ENCODE measurements at places on chromosomes 3 and 15.

GRCh38 chr3:116391296-116392201 is 53.7 kb downstream of the LSAMP start:
- no peak for DNase-seq

GRCh38 chr3:120678331-120678947 is 3.6 kb downstream of the HGD start:
- DNase-seq: no peak

DNA sequence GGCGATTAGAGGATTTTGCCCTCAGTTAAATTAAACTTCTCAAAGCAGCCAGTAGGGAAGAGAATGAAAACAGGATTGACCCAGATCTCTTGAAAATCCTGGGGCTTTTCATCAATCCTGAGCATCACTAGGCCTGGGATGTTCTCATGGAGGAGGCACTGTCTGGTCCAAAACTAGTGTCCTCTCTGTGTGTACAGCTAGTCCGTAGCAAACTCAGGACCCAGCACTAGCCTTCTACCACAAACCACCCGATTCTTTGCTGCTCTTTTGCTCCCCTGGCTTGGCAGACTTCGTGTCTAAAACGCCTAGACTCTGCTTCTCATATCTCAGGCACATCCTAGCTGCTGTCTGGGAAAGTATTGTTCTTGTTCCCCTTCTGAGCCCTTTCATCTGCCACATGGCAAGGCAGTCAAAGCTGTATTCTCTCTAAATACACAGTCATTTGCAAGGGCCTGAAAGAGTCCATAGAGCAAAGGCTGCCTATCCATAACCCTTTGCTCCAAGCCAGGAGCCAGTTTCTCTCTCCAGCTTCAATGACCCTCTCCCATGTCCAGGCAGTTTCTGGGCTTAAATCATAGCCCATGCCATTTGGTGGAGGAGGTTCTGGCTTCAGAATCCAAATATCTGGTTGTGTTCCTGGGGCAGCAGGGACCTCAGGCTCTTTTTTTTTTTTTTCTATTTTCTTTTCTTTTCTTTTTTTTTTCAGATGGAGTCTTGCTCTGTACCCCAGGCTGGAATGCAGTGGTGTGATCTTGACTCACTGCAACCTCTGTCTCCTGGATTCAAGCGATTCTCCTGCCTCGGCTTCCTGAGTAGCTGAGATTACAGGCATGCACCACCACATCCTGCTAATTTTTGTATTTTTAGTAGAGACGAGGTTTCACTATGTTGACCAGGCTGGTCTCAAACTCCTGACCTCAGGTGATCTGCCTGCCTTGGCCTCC is 52.4 kb downstream of the CDC25A start:
- DNase-seq: no peak

DNA sequence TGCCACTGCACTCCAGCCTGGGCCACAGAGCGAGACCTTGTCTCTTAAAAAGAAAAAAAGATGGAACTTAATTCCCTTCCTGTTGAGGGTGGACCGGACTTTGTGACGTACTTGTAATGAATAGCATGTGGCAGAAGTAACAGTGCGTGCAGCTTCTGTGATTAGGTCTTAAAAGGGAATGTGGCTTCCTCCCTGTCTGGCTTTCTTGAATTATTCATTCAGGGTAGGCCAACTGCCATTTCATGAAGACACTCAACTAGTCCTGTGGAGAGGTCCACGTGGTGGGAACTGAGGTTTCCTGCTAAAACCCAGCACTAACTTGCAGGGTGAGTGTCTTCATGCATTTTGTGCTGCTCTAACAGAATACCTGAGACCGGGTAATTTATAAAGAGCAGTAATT is 98.9 kb upstream of the PIAS1 start:
- no peak for DNase-seq

- no peak for DNase-seq
Observed at GRCh38 chr3:122097141-122097540, 42.0 kb downstream of the CD86 start.

DNA sequence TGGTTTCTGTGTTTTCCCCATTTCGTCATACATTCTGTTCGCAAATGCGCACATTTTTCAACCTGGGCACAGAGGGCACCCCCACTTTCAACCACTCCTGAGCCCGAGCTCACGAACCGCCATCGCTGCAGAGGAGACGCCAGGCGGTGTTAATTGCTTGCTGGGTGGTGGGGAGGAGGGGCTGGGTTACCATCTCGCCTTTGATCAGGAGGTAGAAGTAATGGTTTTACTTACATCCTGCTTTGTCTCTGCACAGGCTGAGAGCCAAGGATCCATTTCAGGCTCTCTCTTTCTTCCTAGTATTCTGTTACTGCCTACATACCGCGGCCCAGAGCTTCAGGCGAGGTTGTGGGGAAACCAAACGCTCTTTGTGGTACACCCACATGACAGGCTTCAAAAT is 177.3 kb upstream of the WNT5A start:
- no peak for DNase-seq

GRCh38 chr15:60390871-60391501 is 6.8 kb downstream of the ANXA2 start:
- DNase-seq: no peak

DNA sequence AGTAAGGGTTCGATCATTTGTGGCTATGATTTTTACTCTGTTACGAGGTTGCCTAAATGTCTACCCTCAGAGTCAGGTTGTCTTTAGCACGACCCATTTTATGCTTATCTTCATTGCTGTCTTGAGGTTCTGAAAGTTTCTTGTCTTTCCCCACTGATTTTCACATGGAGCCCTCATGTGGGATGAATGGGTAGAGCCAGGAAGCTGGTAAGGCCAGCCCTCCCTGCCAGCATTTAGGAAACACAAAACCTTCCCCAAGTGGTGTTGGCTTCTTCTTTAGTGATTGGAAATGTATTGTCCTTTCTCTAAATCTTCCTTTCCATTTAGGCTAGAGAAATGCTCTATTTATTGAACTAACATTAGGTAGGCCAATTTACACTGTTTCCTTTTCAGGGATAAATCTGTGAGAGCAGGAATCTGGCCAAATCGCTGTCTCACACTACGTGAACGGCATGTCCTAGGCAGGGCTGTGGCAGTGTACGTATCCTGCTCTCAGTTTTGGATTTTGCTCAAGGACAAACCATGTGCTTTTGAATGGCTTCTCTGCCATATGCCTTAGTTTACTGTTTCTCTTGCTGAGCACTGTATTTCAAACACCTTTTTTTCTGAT is 43.7 kb downstream of the MYZAP start:
- DNase-seq: no peak

DNA sequence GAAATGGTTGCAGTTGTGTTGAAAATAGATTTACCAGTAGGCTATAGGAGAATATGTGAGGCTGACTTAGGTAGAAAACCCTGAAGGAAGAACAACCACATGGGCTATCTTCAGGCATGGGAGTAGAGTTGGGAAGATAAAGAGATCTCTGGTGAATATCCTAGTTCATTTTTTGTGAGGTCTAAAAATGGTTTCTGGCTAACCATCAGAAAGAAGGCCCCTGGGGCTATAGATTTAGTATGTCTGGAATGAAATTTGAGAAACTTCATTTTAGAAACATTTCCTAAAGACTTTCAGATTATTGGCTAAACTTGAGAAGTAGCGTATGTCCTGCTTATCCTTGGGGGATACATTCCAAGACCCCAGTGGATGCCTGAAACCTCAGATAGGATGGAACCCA is 148.2 kb downstream of the NAALADL2 start:
- DNase-seq: no peak

- no peak for DNase-seq
Observed at GRCh38 chr3:149481491-149481890, 7.0 kb downstream of the TM4SF4 start.

DNA sequence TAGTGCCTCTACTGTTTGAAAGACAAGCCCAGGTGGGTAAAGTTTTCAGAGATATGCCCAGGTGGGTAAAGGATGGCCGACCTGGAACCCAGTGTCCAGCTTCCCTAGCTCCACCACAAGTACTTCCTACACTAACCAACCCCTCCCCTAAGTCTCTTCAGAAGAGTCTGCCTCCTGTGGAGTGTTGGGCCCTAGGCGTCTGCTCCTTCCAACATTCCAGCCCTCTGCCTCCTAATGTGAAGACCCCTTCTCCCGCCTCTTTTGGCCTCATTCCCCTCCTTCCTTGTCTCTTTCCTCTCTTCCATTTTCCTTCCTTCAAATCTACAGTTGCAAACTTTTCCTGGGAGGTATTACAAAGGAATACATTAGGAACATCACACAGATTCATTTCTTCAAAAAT is 38.6 kb downstream of the CNTN3 start:
- DNase-seq: no peak

- no peak for DNase-seq
Observed at GRCh38 chr3:190323246-190323626, 990 bp upstream of the CLDN1 start.

GRCh38 chr3:131526801-131527347 is 24.1 kb upstream of the MRPL3 start:
- DNase-seq: no peak

Data from stimulated activated CD8-positive, alpha-beta memory T cell treated with anti-CD3 and anti-CD28 coated beads, Interleukin-4, amount 100 ng/mL, for 1 hour (primary cell).